ENCODE measurements at places on chromosomes 7 and 10. TPM values are rescaled to one million over a fixed set of nuclear protein-coding genes. Genes with fewer than 3 reads are reported as not detected.

DNA sequence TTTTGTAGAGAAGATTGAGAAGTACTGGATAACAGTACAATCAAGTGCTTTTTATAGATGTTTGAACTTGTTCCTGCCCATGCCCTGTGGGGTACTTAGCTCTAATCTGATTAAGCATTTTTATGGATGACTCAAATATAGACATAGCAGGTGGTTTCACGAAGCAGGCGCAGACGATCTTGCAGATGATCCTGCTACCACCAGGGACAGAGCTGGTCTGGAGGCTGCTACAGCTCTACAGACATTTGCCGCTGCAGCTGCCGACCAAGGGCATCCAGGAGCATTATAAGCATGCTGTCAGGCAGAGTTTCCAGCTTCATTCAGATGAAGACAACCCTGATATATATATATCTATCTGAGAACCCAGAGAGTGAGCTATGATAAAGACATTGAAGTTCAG, 650.4 kb downstream of the NXPH1 start:
- peak; percentile 48 for DNase-seq

GRCh38 chr7:30971440-30971839, 7.7 kb downstream of the GHRHR start:
- DNase-seq: no peak

DNA sequence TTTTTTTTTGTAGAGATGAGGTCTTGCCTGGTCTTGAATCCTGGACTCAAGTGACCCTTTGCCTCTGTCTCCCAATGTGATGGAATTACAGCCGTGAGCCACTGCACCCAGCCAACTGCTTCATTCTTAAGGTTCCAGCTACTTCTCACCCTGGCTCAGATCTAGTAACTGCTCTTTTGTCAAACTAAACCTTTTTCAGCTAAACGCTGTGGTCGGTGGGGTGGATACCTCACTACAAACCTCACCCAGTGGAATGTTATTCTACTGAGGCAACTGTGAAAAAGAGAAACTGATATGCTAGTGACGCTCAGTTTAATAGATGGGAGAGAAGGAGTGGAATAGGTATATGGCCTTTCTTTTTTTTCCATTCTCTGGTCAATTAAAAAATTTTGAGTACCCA, 1.7 kb upstream of the MRLN start:
- DNase-seq: no peak

GRCh38 chr10:118243907-118244306, 98.2 kb downstream of the FAM204A start:
- DNase-seq: no peak

- no peak for DNase-seq
These were observed 62.0 kb downstream of the TNRC18 start for GRCh38 chr7:5361446-5362127.

DNA sequence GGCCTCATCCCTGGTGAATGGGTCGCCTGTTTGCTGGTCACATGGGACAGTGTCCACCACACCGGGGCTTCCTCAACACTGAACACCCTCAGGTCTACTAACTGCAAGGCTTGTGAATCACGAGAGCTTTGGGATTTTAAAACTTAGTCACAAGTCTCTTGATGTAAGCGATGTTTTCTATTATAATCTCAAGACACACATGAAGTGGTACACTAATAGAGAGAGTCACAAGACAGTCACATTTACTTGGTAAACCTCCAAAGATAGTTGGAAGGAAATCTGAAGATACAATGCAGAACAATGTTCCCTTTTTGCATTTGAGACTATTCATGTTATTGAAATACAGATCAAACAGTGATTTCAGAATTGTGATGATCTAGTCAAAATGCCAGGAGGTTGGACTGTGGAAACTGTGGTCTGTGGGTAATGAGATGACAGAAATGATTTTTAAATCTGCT, 233.1 kb upstream of the KLF6 start:
- no peak for DNase-seq

- DNase-seq: peak; percentile 64
These were observed 169.3 kb upstream of the AKR1E2 start for GRCh38 chr10:4656576-4657194.

GRCh38 chr10:70559861-70560260, 42.7 kb downstream of the PRF1 start:
- DNase-seq: no peak

GRCh38 chr10:30832749-30833627, 198.7 kb downstream of the ZNF438 start:
- DNase-seq: no peak

GRCh38 chr7:133871757-133872156, 255.4 kb upstream of the LRGUK start:
- DNase-seq: no peak

GRCh38 chr10:79149662-79150443, 81.1 kb downstream of the ZMIZ1 start:
- DNase-seq: peak; percentile 100

DNA sequence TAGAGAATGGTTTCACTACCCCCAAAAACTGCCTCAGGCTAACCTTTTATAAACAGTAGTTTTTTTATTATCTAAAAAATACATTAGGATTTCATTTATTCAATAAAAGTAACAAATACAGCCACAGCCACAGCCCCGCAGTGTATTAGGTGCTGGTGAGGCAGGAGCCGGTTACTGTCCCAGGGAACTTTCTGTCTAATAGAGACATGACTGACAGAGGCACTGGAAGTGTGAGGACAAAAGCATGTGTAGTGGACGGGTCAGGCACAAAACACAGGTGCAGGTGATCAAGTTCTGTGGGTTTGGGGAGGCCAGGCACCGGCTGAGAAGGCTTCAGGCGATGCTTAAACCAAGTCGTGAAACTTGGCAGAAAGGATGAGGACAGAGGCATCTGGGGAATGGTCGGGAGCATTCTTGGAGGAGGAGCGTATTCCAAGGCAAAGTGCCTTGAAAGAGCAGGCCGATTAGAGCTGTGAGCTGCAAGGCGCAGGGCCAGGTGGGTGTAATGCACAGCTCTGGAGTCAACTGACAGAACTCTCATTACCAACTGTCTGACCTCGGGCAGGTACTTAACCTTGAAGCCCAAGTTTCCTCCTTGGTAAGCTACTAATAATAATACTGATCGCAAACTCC, 138.2 kb downstream of the USP6NL start:
- DNase-seq: no peak

PIP gene
- total RNA-seq: not detected
